D721Med (cell line): ENCODE measurements at places on chromosomes 2 and 18.

DNA sequence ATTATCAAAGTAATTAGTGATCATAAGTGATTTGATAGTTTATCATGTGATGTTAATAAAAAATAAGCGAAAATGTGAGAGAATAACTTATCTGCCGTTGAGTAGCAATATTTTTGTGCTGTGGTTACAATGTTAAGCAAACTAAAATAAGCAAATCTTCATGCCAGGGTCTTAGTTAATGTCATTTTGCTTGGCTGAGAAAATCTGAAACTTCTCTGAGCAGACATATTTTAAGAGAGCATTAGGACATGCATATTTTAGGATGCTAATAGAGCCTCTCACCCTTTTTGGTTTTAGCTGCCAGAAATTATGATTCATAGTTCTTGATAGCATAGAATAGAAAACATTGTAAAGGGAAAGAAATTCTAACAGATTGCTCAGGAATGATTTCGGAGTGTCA lies 233.5 kb upstream of the ZEB2 start:
- no peak for DNase-seq

GRCh38 chr2:68487773-68488355 lies 20.5 kb downstream of the APLF start:
- no peak for DNase-seq

DNA sequence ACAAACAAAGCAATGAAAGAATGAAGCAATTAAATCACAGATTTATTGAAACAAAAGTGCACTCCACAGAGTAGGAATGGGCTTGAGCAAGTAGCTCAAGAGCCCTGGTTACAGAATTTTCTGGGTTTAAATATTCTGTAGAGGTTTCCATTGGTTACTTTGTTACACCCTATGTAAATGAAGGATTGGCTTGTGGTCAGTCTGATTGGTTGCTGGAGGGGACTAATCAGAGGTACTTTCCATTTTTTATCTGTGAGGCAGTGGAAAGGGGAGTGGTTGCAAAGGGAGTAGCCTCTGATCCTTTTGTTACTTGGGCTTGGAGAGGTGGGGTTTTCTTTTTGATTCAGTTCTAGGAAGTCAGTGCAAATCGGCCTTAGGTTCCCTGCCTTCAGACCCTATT lies 253.3 kb downstream of the ARL6IP6 start:
- no peak for DNase-seq

- no peak for DNase-seq
Measured at GRCh38 chr18:77899972-77900754, 650.5 kb downstream of the GALR1 start.

- no peak for DNase-seq
Measured at GRCh38 chr18:10190564-10190963, 263.9 kb upstream of the APCDD1 start.

DNA sequence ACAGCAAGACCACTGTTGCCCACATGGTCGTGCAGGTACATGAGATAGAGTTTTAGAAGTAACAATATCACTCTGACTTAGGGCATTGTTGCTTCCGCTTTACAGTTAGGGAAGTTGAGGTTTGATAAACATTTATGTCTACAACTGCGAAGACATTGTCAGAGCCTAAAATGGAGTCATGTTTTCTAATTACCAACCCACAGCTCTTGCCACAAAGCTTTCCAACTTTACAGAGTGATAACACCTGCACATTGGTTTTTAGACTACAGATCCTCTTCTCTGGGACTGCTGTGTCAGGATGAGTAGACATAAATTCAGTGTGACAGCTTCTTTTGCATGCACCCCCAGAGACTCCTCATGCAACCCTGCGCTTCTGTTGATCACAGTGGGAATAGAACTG lies 119.0 kb downstream of the FEZ2 start:
- no peak for DNase-seq

DNA sequence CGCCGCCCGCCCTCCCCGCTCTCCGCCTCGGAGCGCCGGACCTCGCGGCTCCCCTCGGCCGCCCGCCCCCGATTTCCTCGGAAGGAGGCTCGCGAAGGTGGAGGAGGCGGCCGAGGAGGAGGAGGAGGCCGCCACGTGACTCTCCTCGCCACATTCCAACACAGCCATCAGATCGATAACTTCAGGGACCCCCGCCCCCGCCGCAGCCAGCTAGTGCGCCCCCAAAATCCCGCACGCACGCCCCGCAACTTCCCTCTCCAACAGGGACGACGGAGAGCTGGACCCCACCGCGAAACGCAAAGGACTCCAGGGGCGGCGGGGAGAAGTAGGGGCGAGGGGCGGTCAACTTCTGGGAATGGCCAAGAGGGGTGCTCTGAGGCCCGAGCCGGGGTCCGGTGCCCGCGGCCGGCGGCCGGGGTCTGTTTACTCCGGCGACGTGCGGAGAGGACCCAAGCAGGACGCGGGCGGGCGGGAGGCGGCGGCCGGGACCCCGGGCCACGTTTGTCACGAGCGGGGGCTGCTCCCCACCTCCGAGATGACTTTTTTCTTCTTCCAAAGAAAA lies 2.0 kb downstream of the ZNF521 start:
- no peak for DNase-seq

DNA sequence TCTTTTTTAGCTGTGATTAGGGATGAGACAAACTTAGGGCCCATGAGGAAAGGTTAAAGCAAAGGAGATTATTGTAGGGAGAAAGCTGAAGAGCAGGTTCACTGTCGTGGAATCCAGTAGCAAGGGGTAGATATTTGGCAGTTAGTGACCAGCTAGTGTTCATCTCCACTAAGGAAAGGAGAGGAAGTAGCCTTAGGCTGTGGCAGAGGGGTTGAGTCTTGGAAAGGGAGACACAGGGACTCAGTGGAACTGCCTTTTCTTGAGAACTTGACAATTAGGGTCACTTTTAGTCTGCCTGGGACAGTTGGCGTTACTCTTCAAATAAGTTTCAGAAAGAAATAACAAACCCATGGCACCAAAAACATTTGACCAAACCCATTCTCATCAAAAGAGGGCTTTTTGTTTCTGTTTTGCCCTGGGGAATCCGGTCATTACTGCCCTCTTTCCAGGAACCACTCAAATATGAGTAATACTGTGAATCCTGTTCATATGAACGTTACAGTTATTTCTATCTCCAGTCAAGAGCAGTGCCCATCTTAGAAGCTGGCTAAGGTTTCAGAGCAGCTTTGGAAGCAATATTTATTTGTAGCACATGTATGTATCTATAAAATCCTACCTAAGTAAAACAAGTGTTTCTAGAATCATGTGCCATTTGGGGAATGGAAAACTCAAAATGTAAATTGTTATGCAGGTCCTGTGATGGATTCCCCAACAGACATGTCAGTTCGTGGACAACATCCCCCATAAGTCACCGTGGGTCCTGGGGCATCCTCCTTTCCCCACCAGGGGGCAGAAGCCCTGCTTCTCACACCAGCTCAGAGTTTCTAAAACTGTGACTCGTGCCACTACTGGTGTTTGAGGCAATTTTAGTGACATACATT lies 77.3 kb upstream of the PHLPP1 start:
- DNase-seq = no peak

DNA sequence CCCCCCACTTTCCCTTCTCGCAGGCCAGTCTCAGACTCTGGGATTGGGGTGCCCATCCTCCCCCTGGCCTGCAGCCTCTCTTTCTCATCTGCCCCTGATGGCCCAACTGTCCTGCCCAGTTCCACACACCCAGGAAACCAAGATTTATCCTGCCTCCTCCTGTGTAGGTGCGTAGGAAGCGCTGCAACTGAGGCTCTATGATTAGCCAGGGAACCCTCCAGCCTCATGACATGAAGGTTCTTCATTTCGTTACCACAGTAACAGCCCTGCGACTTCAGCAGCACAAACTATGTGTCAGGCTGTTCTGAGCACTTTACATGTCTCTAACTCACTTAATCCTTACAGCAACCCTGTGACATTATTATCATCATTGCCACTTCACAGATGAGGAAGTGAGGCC lies 305.9 kb downstream of the CELF4 start:
- DNase-seq = no peak

DNA sequence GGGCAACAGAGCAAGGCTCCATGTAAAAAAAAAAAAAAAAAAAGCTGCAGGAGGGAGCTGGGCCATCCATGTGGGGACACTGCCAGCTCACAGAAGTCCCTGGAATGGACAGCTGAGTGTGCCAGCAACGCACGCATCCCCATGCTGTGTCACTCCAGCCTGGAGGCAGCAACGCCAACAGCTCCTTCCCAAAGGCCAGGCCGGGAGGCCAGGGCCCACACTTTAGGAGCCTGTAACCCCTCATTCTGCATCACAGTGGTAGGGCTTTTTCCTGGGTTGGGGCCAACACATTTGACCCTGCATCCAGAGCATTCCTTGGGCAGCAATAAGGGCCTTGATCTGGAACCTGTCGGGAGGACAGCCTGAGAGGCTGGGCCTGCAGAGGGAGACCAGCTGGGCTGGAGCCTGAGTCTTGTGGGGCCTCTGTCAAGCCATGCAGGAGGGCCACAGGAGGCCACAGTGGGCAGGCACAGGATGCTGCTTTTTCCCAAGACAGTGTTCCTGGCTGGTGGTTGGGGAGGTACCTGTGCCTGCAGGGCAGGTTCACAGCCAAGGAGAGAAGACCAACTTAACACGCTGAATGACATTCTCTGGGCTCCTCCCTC lies 16.8 kb upstream of the KCNK3 start:
- DNase-seq = no peak

DNA sequence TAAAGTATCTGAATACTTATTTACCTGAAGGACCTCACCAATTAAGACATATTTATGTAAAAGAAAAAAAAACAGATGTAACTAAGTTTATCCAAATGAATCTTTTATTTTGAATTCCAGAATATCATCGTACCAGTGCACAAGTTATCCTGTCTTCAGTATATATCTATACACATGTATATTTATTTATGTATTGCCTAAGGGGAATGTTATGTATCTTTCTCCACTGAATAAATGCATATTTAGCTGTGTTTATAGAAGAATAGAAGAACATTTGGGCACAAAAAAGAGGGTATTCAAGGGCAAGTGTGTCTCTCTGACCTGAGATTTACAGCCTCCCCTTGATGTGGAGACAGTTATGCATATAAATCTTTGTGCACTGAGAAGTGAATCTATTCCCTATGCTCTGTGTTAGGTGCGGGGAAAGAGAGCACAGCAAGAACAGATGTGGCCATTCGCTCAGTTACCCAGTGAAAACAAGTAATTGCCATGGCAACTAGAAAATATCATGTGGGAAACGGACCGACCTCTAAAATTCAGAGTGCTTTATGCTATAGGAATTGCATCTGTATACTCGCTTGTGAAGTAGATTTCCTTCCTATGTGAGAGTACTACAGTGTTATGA lies 39.5 kb upstream of the ASXL3 start:
- DNase-seq = no peak

GRCh38 chr2:146004462-146004861 lies 1484.5 kb upstream of the ZEB2 start:
- DNase-seq = no peak

GRCh38 chr2:194363878-194364277 lies 1293.1 kb upstream of the SLC39A10 start:
- no peak for DNase-seq

DNA sequence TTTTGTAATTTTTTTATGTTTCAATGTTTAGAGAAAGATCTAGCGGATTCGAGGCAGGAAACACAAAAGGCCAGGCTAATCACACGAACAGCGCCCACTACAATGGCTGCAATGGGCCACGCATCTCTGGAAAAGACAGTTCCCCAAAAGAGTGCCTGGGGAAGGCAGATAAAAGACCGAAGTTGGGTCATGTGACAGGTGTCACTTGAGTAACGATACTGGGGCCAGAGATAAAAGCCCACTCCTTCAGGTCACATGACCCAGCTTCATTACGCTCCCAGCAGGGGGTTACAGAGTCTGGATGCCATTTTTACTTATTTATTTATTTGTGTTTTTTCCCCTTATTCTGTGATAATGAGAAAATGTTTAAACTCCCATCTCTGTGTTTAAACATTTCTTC lies 95.4 kb downstream of the CDK15 start:
- no peak for DNase-seq

GRCh38 chr18:9103376-9103873 lies 926 bp downstream of the NDUFV2 start:
- no peak for DNase-seq

- DNase-seq = no peak
Measured at GRCh38 chr2:239600001-239600593, 199.3 kb upstream of the HDAC4 start.

GRCh38 chr2:212908682-212909435 lies 242.6 kb downstream of the IKZF2 start:
- no peak for DNase-seq

DNA sequence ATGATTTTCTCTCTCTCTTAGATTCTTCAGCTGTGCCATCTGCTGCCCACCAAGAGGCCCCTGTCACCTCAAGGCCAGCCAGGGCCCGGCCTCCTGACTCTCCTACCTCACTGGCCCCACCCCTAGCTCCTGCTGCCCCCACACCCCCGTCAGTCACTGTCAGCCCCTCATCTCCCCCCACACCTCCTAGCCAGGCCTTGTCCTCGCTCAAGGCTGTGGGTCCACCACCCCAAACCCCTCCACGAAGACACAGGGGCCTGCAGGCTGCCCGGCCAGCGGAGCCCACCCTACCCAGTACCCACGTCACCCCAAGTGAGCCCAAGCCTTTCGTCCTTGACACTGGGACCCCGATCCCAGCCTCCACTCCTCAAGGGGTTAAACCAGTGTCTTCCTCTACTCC lies 9.4 kb upstream of the GMPPA start:
- DNase-seq = no peak

DNA sequence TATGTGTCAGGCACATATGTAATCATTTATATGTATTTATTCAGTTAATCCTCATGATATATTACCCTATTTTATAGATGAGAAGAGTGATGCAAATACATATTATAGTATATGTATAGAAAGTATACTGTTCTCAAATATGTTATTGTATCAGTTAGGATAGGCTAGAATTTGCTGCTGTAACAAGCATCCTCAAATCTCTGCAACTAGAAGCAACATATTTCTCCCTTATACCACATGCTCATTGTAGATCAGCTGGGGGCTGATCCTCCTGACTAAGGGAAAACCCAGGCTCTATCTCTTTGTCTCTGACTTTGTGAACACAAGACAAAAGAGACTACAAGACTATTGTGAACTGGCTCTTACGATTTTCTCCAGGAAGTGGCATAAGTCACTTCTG lies 24.8 kb upstream of the HS6ST1 start:
- DNase-seq = no peak

DNA sequence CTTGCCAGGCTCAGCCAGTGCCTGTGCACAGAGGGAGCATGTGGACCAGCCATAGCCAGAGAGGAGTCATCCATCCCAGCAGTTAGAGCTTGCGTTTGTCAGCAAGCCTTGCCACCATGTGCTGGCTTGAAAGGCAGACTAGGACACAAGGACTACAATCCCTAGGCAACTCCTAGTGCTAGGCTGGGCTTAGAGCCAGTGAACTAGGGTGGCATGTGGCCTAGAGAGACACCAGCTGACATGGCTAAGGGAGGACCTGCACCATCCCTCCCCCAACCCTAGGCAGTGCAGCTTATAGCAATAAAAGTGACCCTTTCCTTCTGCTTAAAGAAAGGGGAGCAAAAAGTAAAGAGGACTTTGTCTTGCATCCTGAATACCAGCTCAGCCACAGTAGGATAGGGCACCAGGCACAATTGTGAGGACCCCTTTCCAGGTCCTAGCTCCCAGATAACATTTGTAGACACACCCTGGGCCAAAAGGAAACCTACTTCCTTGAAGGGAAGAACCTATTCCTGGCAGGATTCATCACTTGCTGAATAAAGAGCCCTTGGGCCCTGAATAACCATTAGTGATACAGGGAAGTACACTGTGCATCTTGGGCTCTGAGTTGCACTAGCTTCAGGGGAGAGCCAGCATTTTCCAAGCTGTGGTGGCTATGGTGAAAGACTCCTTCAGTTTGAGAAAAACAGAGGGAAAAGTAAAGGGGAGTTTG lies 38.7 kb upstream of the UXS1 start:
- DNase-seq = no peak

GRCh38 chr2:33214436-33214835 lies 262.0 kb upstream of the RASGRP3 start:
- DNase-seq = no peak

- no peak for DNase-seq
Measured at GRCh38 chr2:72515696-72516095, 310.1 kb downstream of the EXOC6B start.
